AG09319 (cell line): ENCODE measurements at places on chromosomes 7 and 10.

GRCh38 chr7:149808311-149808710 is 29.9 kb upstream of the ZNF862 start:
- no peak for DNase-seq

DNA sequence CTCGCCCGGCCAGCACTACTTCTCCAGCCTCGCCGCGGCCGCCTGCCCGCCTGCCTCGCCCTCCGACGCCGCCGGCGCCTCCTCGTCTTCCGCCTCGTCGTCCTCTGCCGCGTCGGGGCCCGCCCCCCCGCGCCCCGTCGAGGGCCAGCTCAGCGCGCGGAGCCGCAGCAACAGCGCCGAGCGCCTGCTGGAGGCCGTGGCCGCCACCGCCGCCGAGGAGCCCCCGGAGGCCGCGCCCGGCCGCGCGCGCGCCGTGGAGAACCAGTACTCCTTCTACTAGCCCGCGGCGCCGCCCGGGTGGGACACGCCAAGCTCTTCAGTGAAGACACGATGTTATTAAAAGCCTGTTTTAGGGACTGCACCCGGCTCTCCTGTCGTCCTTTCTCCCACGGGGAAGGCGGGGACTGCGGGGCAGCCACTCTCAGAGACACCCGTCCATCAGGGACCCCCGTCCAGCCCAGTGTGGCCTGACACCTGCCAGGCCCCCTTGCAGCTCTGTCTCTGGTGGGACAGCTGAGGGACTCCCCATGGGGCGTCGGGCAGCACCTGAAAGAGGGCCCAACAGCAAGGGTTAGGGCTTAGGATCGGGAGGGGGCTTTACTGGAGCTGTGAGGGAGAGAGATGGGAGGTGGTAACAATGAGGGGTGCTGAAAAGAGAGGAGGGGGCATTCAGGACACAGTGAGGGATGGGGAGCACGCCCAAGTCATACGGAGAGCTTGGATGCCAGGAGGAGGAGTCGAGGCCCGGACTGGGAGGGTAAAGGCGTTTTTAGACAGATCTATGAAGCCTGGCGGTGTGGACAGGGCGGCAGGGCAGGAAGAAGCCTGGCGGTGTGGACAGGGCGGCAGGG is 34.7 kb downstream of the SPDYE6 start:
- DNase-seq: no peak

DNA sequence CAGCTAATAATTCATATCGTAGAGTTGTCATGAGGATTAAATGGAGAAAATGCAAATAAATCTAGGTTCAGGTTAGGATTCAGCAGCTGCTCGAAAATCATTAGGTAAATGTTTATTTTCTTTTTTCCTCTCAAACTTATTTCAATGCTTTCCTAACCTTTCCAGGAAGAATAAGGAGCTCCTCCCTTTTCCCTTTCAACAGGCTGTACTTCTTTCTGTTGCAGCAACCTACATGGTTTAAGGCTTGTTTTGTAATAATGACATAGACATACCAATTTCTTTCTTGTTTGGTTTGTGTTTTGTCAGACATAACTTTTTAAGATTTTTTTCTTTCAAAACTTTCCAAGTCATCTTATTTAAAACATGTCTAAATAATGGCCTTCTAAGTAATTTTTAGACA is 18.2 kb downstream of the GPR141 start:
- DNase-seq: no peak

GRCh38 chr10:129861776-129862531 is 102.1 kb downstream of the EBF3 start:
- DNase-seq: no peak

- DNase-seq: no peak
These were observed 25.4 kb downstream of the FBH1 start for GRCh38 chr10:5915451-5915850.

DNA sequence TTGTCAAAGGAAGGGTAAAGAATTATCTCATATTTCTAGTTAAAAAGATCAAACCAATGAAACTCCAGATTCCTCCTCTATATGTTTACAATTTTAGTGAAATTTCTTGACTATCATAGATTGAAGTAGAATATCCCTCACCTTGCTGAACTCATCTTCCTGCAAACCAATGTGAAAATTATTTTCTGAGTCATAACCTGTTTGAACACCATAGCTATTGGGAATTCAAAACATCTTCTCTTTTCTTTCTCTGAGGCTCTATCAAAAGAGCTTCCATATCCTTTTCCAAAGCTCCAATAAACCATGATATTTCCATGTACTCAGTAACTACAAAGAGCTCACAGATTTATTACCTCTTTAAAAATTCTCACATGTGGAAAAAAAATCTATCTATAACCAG is 134.3 kb downstream of the DOCK4 start:
- no peak for DNase-seq

GRCh38 chr7:90671571-90671970 is 75.5 kb downstream of the CDK14 start:
- DNase-seq: no peak

- DNase-seq: no peak
These were observed 61.7 kb downstream of the PWWP2B start for GRCh38 chr10:132458586-132459300.

DNA sequence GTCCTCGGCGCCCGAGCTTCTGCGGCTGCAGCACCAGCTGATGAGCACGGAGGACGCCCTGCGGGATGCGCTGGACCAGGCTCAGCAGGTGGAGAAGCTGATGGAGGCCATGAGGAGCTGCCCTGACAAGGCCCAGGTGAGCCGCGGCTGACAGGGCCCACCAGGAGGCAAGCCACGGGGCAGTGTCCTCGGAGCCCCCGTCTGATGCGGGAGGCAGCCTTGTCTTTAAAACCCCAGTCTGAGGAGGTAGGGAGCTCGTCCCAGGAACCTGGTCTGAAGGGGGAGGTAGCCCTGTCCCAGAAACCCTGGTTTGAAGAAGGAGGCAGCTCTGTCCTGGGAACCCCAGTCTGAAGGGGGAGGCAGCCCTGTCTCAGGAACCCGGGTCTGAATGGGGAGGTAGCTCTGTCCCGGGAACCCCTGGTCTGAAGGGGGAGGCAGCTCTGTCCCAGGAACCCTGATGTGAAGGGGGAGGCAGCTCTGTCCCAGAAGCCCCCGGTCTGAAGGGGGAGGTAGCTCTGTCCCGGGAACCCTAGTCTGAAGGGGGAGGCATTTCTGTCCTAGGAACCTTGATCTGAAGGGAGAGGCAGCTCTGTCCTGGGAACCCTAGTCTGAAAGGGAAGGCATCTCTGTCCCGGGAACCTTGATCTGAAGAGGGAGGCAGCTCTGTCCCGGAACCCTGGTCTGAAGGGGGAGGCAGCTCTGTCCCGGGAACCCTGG is 53.1 kb upstream of the GTF2IRD1 start:
- no peak for DNase-seq

DNA sequence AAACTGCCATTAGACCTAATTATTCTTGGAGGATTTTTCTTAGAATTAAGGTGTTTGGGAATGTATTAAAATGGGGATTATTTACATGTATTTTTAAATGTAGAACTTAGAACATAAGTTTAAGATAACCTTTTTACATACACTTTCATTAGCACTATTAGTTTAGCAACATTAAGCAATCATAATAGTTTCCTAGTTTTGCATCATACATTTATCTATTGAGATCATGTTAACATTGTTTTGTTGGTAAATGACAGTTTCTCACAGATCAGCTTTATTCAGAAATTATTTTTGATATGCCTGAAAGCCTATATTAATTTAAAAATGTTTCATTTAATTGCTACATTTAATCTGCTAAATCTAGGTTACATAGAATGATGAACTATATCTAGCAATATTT is 189.7 kb upstream of the PPP1R3A start:
- DNase-seq: no peak

DNA sequence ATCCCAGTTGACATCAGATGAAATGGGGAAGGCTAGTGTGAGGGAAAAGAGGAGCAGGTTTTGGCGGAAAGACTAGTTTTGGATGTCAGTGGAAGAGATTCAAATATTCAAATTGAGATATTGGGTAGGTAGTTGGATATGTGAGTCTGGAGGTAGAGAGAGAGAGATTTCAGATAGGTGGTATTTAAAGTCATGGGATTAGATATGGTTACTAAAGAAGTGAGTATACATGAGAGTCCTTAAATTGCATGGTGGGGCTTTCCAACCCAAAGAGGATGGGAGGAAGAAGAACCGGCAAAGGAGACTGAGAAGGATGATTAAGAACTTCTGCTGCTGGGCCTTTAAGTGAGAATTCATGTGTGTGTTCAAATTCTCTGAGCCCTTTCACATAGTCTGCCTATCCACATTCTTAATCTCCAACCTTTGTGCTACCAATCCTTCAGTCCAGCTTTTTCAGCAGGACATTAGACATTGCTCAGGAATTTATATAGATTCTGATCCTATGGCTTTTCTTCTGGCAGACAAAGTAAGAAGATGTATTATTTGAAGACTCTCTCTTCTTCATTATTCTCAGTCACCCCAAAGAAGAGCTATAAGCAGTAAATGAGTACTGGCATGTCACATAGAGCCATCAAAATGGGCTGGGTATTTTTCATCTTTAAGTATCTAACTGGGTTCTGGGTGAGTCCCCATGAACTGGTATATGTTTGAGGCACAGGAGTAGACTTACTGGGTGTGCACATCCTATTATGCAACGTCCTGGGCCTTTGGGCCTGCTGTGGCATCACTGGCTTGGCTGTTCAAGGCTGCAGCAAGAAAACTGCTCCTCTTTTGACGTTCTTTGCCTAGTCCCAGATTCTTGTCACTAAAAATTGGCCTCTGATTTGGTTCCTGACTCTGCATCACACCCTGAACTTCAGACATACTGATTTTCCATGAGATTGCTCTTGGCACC is 33.6 kb downstream of the ST7 start:
- DNase-seq: no peak
